ENCODE measurements at places on chromosomes 12 and 14. TPM values are rescaled to one million over a fixed set of nuclear protein-coding genes. Genes with fewer than 3 reads are reported as not detected.

GRCh38 chr12:118706437-118706836, 274.9 kb upstream of the SRRM4 start:
- DNase-seq: no peak
- no peaks in the 10 kb centered on the region for H3K36me3 ChIP-seq
- no peak overlapping the region for H3K27ac ChIP-seq
- H3K27me3 ChIP-seq: no peaks in the 10 kb centered on the region
- H3K4me1 ChIP-seq: no peaks in the 10 kb centered on the region

The PRIMA1 gene
- not detected for total RNA-seq

GRCh38 chr14:95056476-95056875, 100.9 kb downstream of the DICER1 start:
- DNase-seq: no peak
- H3K4me3 ChIP-seq: no peak overlapping the region
- peaks cover 18% of the 10 kb centered on the region for H3K4me1 ChIP-seq
- H3K36me3 ChIP-seq: no peaks in the 10 kb centered on the region

DNA sequence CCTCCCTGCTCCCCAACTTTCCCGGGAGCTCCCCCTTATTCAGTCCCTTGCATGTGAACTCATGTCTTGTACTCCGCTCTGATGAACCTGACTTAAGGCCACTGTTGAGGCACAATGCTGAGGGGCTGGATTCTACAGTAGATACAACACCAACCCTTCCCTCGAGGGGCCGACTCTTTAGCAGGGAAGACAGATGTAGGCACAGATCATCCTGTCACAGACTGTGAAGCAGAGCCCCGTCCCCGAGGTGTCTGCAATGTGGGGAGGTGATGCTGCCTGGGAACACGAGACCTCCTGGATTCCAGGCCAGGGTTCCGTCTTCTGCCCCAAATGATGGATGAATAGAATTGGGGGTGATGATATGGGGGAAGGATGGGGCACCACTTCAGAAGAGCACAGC, 175.1 kb downstream of the CHST11 start:
- H3K27me3 ChIP-seq: no peaks in the 10 kb centered on the region
- H3K36me3 ChIP-seq: peaks cover 66% of the 10 kb centered on the region
- peaks cover 30% of the 10 kb centered on the region for H3K4me1 ChIP-seq
- H3K4me3 ChIP-seq: no peak overlapping the region

GRCh38 chr12:124507188-124508109, 60.0 kb downstream of the NCOR2 start:
- H3K36me3 ChIP-seq: no peaks in the 10 kb centered on the region
- no peaks in the 10 kb centered on the region for H3K27me3 ChIP-seq
- no peak overlapping the region for H3K4me3 ChIP-seq
- no peak overlapping the region for H3K27ac ChIP-seq
- no peak for DNase-seq

DNA sequence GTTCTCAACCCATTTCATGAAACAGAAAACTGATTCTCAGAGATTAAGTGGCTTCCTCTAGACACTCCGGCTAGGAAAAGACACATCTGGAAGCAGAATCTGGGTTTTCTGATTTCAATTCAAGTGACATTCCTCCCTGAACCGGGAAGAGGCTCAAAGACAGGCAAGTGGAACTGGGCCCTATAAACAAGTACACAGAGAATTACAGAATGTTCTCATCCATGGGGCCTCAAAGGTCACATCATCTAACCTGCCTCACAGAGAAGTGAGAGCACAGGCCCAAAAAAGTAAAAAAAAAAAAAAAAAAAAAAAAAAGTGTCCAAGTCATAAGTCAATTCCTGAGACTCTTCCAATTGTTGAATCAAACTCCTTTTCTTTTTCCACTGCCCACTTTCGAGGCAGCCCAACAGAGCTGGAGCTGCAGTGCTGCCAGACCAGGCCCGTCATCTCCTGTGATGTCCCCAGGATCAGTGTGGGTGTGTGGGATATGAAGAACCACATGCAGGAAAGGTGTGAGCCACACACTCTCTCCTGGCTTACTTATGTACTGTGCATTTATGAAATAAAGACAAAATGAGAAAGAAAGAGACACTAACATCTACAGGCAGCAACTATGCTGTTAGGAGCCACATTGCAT, 2.8 kb upstream of the KRT1 start:
- H3K27me3 ChIP-seq: peaks cover 50% of the 10 kb centered on the region
- no peak overlapping the region for H3K27ac ChIP-seq

- DNase-seq: no peak
- no peaks in the 10 kb centered on the region for H3K4me1 ChIP-seq
- H3K4me3 ChIP-seq: no peak overlapping the region
Measured at GRCh38 chr12:24069532-24070395, 120.3 kb upstream of the SOX5 start.

The FGF6 gene
- not detected for total RNA-seq

GRCh38 chr14:101991352-101991751, 27.0 kb downstream of the DYNC1H1 start:
- H3K27ac ChIP-seq: no peak overlapping the region
- no peak overlapping the region for H3K4me3 ChIP-seq
- peaks cover 84% of the 10 kb centered on the region for H3K36me3 ChIP-seq
- no peaks in the 10 kb centered on the region for H3K27me3 ChIP-seq
- peaks cover 18% of the 10 kb centered on the region for H3K4me1 ChIP-seq
- no peak for DNase-seq

- no peaks in the 10 kb centered on the region for H3K27me3 ChIP-seq
- H3K27ac ChIP-seq: no peak overlapping the region
- no peaks in the 10 kb centered on the region for H3K36me3 ChIP-seq
- no peak overlapping the region for H3K4me3 ChIP-seq
- H3K4me1 ChIP-seq: peaks cover 6% of the 10 kb centered on the region
Measured at GRCh38 chr12:1093166-1093751, 102.2 kb downstream of the ERC1 start.

DNA sequence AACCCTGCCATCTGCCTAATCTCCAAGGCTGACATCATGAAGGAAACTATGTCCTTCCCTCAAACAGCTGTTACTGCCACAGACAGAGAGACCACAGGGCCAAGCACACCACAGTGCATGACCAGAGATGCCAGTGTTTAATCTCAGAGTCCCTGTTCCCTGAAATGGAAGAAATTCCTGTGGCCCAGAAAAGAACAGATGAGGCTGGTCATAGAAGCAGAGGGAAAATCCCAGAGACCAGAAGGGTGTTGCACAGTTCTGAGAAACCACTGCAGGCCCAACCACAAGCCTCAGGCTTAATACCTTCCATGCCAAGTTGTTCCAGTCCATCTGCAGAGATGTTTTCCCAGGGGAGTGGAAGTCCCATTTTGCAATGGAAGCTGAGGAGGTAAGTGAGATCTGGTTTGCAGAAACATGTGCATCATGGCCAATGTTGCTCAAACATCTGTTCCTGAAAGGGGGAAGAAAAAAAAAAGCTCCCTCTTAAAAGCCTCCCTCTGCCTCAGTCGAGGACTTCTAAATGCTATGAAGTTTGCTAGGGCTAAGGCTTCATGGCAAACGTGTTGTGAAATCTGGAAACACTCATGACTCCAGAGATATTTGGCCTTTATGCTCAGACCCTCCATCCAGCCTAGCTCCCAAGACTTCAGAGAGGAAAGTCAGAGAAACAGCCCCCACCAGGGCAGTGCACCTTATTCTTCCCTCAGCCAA, 98.6 kb downstream of the SCARB1 start:
- peaks cover 5% of the 10 kb centered on the region for H3K4me1 ChIP-seq
- peaks cover 31% of the 10 kb centered on the region for H3K27me3 ChIP-seq
- DNase-seq: no peak
- no peak overlapping the region for H3K4me3 ChIP-seq
- peaks cover 4% of the 10 kb centered on the region for H3K36me3 ChIP-seq

GRCh38 chr12:52063082-52063924, 6.5 kb upstream of the ATG101 start:
- peaks cover 7% of the 10 kb centered on the region for H3K27me3 ChIP-seq
- no peak overlapping the region for H3K4me3 ChIP-seq
- peaks cover 16% of the 10 kb centered on the region for H3K4me1 ChIP-seq
- DNase-seq: no peak
- no peaks in the 10 kb centered on the region for H3K36me3 ChIP-seq

The LRRC10 gene
- total RNA-seq: not detected

DNA sequence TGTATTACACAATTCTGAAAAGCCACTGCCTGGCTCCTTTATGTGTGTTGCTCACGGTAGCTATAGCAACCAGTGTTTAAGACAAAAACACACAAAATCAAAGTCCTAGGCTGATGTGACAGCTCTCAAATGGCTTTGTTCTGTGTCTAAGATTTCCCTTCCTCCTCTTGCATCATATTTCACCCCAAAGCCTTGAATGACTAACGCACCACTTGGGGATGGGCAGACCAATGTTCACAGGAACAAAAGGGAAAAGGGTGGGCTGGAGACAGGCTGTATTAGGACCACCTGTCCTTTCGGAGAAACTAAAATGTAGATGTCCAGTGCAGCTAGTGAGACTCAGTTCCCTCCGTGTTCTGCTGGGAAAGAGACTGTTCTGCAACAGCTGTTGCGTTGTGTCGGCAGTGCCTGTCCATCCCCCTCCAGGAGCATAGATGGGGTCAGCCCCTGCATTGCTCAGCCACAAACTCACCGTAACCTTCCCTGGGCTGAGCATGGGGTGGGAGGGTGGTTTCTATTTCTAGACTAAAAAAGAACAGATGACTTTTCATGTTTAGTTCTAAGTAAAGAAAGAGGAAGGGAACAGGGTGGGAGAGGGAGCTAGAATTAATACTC, 26.8 kb upstream of the DAAM1 start:
- DNase-seq: no peak
- H3K36me3 ChIP-seq: no peaks in the 10 kb centered on the region
- H3K27me3 ChIP-seq: peaks cover 18% of the 10 kb centered on the region
- H3K4me3 ChIP-seq: no peak overlapping the region

GRCh38 chr12:120865098-120865497, 39.1 kb downstream of the SPPL3 start:
- H3K27ac ChIP-seq: no peak overlapping the region
- no peak overlapping the region for H3K4me3 ChIP-seq
- H3K27me3 ChIP-seq: no peaks in the 10 kb centered on the region
- no peak for DNase-seq

DNA sequence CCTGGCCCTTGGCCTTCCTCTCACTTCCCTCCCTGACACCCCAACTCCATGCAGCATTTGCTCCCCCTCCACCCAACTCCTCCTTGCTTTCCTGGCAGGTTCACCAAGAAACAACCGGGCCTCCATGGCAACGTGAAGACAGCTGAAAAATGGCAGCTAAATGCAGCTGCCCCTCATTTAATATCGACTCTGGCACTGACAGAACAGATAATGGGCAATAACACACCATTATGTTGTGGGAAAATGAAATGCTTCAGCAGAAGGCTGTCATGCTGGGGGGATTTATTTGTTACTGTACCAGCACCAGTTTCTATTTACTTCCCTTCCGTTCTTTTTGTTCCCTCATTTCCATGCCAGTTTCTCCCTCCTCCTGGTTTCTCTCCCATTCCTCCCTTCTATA, 440.8 kb downstream of the NRXN3 start:
- DNase-seq: no peak
- no peaks in the 10 kb centered on the region for H3K36me3 ChIP-seq
- H3K4me3 ChIP-seq: no peak overlapping the region
- H3K27me3 ChIP-seq: no peaks in the 10 kb centered on the region
- H3K4me1 ChIP-seq: no peaks in the 10 kb centered on the region
